ENCODE measurements at places on chromosomes 2 and 18.

DNA sequence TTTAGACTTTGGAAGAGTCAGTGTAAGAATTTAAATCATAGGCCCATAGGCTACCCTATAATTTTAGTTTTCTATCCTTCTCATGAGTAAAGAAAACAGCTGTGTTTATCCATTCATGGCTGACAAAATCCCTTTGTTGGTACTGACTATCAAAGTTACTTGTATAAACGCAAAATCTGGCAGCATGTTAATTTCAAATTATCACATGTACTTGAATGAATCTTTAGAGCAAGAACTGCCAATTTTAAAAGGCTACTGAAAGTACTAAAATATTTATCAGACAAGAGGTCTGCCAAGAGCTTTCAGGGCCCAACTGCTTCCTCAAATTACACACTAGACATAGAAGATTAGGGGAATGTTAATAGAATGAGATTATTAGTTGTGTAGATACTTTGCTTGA lies 66.6 kb downstream of the MYL12B start:
- no peak for DNase-seq

DNA sequence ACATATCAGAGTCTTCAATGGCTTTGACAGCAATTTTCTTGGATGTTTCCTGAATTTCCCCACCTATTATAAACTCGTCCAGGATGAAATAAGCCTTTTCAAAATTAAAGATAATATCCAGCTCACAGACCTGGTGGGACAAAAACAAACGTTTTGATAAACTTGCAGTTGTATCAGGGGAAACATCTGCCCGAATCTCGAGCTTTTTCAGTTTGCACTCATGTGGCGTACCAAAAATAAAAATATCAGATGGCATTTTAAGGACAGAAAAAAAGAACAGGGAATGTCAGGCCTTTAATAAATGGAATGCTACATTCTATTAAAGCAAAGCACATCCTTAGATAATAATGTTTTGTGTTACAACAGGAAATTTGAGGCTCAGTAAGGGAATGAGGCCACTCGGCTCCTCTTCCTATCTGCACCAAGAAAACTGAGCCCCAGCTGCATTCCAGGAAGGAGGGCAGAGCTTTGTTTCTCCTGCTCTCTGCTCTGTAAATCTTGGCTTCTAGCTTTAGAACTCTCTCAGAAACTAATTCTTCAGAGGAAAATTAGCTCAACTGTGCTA lies 72.1 kb downstream of the AP1S3 start:
- no peak for DNase-seq

- DNase-seq, result peak; percentile 17
These were observed 105.9 kb downstream of the LBH start for GRCh38 chr2:30336978-30337841.

DNA sequence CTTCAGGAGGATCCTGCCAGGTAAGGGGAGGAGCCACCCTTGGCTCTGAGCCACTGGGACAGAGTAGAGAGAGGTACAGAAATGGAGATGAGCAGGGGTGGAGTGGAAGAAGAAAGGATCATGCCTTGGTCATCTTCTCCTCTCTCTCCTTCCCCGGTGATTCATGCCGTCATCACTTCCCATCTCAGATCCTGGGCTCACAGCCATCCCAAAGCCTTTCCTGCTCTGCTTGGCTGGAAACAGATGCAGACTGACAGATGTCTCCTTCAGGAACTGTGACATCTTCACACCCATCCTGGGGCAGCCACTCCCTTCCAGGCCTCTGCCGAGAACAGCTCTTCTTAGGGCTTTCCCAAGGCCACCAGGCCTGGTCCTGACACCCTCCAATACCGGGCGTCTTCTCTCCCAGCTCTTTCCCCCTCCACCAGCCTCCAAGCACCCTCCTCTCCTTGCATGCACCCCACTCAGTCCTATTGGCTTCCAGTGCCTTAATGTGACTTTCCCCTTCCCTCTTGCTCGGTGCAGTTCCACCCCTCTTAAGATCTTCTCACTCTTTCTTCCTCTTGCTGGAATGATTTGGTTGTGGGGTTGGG lies 58.3 kb upstream of the TNP1 start:
- no peak for DNase-seq

- DNase-seq, result no peak
These were observed at the start of gene TUBB6 for GRCh38 chr18:12307701-12308385. TSS of gene TUBB6 (plus strand) at chr18:12308241. CDS start at chr18:12308293, 52 bp downstream.

DNA sequence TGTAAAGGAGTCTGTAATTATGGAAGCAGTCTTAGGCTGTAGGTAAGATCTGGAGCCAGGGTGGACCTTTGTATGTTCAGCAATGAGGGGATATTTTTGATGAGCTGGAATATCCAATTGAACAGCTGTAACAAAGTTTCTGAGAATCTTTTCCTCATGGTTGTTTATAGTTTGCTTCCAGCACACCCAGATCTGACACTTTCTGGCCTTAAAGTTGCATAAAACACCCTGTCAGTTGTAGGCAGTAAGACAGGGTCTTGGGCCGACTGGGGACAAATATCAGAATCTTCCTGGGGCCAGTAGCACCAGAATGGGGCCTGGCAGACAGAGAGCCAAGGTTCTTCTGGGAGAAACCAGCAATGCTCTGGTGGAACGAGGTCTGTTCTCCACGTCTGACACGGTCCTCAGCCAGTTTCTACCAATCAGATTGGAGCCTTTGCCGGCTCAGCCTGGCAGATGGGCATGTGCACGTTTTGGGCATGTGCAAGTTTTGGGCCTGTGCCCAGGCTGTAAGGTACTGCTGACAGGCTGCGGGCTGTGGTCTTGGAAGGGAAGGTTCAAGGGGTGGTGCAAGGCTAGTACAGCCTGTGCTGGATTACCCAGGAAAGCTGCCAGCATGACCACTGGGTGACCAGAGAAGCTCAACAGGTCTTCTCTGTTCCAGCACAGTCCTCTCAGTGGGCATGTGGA lies 89.8 kb downstream of the PRKCE start:
- no peak for DNase-seq

DNA sequence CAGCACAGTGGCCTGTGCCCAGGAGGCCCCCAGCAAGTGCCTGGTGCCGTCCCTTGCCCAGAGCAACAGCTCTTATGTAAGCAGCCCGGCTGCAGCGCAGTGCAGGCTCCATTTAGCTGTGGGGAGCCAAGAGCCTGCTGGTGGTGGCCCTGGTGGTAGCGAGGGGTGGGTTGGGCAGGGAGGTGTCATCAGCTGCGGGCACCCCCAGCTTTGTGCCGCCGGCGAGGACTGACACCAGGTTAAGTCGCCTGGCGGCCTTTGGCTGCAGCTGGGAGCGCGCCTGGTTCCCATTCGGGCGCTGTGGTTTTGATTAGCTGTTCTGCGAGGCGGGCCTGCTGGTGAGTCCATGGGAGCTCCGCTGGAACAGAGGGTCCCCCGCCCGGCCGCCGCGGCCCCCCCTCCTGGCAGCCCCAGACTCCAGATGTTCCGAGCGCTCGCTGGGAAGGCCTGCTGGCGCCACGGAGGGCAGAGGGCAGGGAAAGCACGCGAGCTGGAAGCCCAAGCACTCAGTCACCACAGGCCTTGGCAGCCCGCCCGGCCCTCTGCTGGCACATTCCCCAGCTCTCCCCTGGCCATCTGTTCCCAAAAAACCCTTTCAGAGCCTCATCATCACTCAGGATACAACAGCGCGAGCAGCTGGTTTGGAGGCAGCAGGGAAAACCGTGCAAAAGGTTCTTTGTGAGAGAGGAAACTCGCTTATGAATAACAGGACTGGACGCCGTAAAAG lies 18.4 kb downstream of the ATOH8 start:
- DNase-seq, result no peak

DNA sequence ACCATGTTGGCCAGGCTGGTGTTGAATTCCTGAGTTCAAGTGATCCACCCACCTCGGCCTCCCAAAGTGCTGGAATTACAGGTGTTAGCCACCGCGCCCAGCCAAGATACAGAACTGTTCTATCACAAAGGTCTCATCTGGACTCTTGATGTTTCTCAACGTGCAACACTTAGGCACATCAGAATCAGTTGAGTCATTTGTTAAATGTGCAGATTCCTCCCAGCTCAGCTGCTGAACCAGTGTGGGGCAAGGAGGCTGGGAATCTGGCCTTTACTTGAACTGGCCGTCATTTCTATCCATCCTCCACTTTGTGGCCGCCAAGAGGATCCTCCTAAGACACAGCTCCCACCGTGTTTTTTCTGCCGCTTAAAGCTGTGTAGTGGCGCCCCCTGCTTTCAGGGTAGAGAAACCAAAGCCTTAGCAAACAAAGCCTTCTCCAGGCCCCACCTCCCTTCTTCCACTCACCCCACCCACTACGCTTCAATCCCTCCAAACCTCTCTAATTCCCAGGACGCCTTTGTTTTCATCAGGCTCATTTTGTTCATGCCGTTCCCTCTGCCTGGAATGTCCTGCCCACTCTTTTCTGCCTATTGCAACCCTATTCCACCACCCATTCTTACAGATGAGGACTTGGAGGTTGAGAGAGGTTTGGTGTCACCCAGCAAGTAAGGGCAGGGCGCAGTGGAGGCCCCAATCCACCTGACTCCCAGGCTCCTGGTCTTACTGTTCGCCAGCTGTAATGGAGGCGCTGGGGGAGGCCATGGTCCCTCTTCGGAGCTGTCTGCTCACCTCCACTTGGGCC lies 776 bp upstream of the SPEG start:
- no peak for DNase-seq

- no peak for DNase-seq
These were observed 72.5 kb downstream of the SS18 start for GRCh38 chr18:26017929-26018328.

DNA sequence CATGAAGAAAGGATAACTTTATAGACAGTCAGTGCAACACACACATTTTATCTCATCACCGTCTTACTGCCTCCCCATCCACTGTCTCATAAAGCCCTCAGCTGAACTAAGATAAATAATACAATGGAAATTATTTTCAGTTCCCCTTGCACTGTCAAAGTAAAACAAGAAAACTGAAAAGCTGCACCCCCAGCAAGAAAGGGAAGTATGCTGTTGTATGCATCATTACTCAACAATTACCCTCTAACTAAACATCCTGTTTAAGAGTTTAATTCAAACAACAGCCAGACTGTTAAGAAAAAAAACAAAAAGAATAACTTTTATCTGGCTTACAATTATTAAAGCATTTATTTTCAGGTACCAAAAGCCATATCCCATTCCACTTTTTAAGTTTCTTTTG lies 25.0 kb downstream of the MPPE1 start:
- no peak for DNase-seq

DNA sequence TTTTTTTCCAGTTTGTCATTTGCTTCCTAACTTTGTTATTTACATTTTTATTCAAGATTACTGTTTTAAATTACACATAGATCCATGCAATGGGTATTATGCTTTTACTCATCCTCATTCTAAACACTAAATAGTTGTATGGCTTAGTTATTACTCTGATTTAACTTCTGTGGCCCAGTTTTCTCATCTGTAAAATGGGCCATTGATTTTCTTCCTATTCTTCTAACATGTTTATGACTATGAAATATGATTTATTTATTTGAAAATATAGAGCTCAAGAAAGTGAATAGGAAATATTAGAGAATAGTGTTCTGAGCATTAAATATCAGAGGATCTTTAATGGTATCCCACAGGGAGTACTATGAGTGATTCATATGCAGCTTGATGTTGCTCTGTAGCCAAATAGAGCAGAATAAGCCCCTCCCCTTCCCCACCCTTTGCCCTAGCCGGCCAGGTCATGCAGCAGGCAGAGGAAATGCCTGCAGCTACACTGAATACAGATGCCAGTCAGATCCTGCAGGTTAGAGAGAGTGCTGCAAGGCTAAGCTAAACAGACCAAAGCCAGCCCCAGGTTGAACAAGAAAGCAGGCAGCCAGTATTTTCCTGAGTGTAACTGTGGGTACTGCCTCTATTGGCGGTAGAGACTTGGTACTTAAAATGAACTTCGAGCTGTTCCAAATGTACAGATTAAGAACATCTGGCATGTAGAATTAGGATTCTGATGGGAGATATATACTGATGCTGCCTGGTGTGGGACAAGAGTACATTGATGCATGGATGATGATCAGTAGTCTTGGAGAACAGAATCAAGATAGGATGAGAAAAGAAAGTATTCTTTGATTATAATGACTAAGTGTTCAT lies 11.7 kb upstream of the ACYP2 start:
- DNase-seq, result no peak

All from activated T-cell treated with anti-CD3 and anti-CD28 coated beads for 1 hour (primary cell).